ENCODE measurements at places on chromosomes 3 and 15. TPM values are rescaled to one million over a fixed set of nuclear protein-coding genes. Genes with fewer than 3 reads are reported as not detected.

RHOV gene
- not detected for total RNA-seq

LRRC15 gene
- not detected for total RNA-seq

ACAN gene
- total RNA-seq: 0.34 TPM

PLOD2 gene
- total RNA-seq: 29.2 TPM

NKTR gene
- 190 TPM for total RNA-seq

FANCD2OS gene
- total RNA-seq: not detected

TGM5 gene
- total RNA-seq: not detected

DNA sequence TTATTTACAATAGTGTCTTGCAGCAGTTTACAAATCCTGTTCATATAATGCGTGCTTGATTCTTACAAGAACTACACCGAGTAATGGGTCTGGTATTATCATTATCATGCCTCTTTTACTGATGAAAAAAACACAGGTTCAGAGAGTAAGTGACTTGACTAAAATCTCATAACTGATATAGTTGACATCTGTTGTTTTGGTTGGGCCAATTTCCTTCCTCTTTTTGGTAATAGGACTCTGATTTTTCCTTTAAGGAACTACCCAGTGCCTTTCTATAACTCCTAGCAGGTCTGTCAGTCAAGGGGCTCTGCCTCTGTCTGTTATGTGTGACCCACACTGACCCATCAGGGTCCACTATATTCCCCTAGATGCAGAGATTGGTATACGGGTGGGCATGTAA lies 14.6 kb upstream of the BLOC1S6 start:
- no peak for DNase-seq

- no peak for DNase-seq
These were observed 62.2 kb upstream of the PAQR5 start for GRCh38 chr15:69236505-69236904.

- no peak for DNase-seq
These were observed 60.2 kb downstream of the MAP3K13 start for GRCh38 chr3:185423178-185423577.

GRCh38 chr3:58613236-58614132 lies 36.3 kb upstream of the FAM107A start:
- no peak for DNase-seq

Measured in neural progenitor cell (in vitro differentiated cells).